ENCODE measurements at places on chromosomes 5 and 9.
A peak's percentile ranks its signal among the peaks of the same experiment; 100 is the strongest.

DNA sequence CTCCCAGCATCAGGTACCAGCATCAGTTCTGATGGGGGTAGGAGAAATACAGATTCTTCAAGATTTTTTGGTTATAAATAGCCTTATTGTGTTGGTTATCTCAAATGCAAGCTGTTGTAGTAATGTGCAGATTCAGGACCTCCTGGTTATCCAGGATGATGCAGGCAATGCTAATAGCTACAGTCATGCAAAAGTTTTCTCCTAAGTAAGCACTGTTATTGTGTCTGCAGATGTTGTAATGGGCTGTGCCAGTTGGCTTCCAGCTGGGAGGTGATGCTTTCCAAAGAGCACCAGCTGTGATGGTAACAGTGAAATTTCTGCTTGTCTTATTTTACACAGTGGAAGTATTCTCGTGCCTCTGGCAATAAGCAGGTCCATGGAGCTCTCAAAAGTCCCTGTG lies 719.2 kb upstream of the CTNND2 start:
- DNase-seq, result no peak

- no peak for DNase-seq
Measured at GRCh38 chr5:150448952-150449516, 505 bp downstream of the RPS14 start.

GRCh38 chr5:14081791-14082190 lies 61.4 kb upstream of the TRIO start:
- DNase-seq, result no peak

DNA sequence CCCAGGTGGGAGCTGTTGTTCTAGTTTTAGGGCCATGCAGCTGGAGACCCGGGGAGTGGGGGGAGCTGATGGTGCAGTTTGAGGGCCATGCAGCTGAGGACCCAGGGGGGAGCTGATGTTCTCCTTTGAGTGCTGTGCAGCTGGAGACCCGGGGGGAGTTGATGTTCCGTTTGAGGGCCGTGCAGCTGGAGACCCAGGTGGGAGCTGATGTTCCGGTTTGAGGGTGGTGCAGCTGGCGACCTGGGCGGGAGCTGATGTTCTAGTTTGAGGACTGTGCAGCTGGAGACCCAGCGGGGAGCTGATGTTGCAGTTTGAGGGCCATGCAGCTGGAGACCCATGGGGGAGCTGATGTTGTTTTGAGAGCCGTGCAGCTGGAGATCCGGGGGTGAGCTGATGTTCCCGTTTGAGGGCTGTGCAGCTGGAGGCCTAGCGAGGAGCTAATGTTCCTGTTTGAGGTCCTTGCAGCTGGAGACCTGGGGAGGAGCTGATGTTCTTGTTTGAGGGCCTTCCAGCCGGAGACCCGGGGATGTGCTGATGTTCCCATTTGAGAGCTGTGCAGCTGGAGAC lies 14.6 kb downstream of the PDCD6 start:
- no peak for DNase-seq

DNA sequence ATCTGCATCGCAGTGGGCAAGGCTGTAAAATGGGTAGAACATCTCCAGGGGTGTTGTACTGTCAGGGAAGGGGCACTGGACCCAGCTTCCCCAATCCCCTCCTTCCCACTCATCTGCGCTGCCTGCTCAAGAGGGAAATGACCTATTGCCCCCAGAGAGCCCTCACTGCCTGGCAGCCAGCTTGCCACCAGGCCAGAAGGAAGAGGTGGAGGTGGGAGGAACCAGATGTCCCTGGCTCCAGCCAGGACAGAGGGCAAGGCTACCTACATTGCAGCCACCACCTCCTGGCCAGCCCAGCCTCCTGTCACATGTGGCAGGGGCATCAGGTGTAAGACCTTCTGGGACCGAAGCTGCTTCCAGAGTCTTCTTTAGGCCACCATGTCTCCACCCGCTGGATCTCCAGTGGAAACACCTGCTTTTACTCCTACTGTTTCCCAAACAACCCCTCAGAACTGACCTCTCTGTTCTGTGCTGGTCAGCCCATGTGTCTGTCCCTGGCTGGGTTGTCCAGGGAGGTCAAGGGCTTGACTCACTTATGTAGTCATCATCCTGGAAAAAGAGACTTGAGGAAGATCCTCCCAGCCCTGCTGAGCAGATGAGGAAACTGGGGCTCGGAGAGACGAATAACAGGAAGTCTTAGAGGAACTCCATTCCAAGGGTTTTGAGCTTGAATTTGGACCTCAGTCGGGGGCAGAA lies 42.3 kb downstream of the JADE2 start:
- no peak for DNase-seq

- no peak for DNase-seq
Measured at GRCh38 chr9:15180124-15180523, 126.9 kb downstream of the TTC39B start.

DNA sequence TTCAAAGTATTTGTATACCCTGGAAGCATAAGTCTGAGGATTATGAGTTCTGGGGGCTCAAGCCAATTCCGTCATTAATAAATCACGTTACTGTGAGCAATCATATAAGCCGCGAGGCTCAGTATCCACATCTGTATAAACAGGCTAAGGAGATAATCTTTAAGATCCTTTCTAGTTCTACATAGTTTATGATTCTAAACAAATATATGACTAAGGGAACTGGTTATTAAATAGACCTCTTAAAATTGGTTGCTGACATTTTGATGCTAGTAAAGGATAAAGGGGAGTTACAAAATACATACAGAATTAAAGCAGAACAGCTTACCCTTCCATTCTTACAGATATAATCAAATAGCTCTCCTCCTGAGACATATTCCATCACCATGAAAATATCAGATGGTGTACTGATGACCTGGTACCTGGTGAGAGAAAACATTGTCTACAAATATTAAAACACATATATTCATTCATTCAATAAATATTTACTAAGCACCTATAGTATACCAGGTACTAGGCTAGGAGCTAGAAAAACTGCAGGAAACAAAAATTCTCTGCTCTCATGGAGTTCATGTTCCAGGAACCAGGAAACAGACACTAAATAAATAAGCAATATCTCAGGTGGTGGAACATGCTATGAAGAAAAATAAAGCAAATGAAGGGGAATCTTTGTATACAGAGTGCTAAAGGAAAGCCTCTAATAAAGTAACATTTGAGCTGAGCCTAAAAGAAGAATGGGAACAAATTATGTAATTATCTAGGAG lies 19.5 kb upstream of the TTC33 start:
- no peak for DNase-seq

GRCh38 chr5:126514558-126515141 lies 80.4 kb downstream of the ALDH7A1 start:
- DNase-seq, result no peak

DNA sequence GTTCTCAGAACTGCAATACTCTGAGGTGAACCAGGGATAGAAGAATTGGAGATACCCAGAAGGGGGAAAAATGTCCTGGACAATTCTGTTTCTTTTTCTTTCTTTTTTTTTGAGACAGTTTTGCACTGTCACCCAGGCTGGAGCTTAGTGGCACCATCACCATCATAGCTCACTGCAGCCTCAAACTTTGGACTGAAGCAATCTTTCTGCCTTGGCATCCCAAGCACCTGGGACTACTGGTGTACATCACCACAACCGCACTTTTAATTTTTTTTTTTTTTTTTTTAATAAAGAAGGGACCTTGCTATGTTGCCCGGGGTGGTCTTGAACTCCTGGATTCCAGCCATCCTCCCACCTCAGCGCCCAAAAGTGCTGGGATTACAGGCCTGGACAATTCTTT lies 1.9 kb downstream of the EMB start:
- DNase-seq, result no peak

DNA sequence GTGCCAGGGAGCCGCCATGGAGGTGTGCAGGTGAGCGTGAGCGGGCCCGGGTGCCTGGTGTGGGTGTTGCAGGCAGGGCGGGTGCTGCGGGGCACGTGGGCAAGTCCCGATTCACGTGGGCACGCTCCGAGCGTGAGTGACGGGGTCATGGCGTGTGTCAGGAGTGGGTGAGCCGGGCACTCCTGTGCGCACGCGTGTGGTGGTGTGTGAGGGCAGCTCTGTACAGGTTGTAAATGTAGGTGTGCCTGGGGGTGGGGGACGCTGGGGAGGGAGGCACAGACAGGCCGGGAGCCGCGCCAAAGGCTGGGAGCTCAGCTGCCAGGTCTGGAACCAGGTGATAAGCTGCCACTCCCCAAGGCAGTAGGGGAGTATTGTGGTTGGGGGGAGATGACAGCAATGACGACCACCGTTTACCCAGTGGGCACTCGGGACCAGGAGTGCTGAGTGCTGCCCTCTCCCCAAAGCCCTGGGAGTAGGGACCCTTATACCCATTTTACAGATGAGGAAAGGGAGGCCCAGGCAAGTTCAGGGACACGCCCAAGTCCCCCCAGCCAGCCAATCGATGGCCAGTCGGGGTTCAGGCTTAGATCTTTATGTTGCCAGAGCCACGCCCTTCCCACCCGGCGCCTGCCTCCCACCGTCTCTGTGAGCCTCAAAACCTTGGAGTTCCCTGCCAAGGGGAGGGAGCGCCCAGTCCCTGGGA lies 9.6 kb downstream of the NCS1 start:
- peak; percentile 57 for DNase-seq

- no peak for DNase-seq
Measured at GRCh38 chr9:80061940-80062339, 490.2 kb downstream of the TLE4 start.

DNA sequence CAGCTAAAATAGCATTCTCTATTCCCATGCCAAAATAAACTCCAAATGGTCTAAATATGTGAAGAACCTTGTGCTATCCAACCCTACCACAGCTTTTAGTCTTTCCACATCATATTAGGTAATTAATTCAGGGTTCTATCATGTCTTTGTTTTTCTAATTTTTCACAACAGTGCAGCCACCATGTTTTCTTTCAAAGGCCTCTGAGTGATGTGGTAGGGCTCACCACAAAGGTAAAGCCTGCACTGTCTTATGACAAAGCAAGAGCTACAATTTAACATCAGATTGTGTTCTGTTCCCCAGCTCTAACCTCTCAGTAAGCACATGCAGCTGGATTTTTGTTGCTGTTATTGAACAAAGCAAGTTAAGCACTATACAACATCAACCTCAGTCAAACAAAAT lies 52.4 kb downstream of the MEF2C start:
- no peak for DNase-seq

DNA sequence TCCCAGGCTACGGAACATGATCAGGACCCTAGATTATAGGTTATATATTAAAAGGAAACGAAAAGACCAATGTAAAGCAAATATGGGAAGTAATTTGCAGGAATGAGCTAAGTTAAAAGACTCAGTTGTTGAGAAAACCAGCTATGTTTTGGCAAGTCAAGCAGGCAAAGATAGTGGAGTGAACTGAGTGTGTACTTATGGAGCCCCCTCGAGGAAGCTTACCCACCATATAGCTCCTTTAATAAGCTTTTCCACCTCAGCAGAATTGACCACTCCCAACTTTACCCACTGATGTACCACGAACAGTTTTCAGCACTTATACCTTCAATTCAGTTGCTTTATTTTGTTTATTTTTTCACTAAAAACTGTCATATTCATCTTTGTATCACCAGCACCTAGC lies 57.3 kb upstream of the PJA2 start:
- no peak for DNase-seq

- no peak for DNase-seq
Measured at GRCh38 chr9:99299211-99300102, 77.4 kb downstream of the SEC61B start.

- peak; percentile 63 for DNase-seq
Measured at GRCh38 chr5:137660349-137660817, 75.5 kb downstream of the KLHL3 start.

- no peak for DNase-seq
Measured at GRCh38 chr9:106828965-106829364, 34.0 kb upstream of the ZNF462 start.

- DNase-seq, result no peak
Measured at GRCh38 chr5:52469420-52469819, 318.3 kb upstream of the ITGA1 start.

DNA sequence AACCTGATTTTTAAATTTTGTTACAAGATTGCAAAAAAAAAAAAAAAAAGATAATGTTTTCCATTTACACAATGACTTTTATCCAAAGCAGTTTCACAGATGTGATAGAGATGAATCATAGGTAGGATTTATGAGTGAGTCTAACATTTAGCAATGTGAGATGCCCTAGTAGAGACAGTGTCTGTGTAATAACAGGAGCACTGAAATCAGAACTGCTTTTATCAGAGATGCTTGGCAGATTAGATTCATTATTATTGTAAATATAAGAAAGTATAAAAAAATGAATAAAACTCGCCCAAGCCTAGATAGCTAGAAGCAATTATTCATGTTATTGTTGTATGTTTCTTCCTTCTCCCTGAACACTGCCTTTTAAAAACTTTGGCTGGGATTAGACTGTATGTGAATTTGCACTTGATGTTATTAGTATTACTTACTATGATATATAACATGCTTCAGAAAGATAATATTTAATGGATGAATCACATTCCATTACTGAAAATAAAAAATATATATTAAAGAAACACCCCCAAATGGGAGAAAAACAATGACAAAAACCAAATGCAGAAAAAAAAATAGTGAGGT lies 567.3 kb upstream of the KLF4 start:
- DNase-seq, result no peak

- DNase-seq, result no peak
Measured at GRCh38 chr9:127422133-127422782, 1.9 kb upstream of the ZNF79 start.

DNA sequence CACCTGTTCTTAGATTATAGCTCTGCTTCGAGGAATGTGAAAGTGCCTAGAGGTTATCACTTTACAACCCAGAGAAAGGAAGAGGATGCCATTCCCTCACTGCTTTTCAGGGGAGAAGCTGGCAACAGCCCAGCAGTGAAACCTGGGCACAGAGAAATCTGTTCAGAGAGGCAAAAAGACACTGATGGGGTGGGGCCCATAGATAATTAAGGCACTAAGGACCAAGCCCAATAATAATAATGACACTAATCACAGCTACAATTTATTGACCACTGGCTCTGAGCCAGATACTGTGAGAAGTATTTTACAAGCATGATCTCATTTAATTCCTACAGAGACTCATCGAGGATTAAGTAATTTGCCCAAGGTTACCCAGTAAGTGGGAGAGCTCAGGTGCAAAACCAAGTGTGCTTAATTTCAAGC lies 168.3 kb downstream of the PIK3R1 start:
- DNase-seq, result no peak

GRCh38 chr9:70049236-70049635 lies 5.6 kb downstream of the MAMDC2 start:
- DNase-seq, result peak; percentile 17

DNA sequence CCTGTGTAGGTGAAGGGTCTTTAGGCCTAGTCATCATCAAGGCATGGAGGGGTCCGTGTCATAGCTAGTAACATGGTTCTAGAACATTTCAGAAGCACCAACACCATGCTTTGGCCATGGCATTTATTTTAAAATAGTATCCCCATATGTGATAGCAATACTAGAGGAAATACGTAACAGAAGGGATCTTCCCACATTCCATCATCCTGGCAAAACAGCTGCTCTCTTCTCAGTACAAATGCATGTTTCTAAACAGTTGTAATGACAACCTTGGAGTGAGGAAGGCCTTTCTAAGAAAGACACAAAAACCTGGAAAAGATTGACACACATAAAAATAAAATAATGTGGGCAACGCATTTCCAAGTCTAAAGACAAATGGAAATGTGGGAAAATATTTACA lies 97.6 kb downstream of the GADD45G start:
- no peak for DNase-seq
